ENCODE measurements at places on chromosomes 7 and 10.
A peak's percentile ranks its signal among the peaks of the same experiment; 100 is the strongest.

GRCh38 chr10:97515271-97515978 is 16.7 kb downstream of the UBTD1 start:
- DNase-seq = no peak

GRCh38 chr10:60426425-60426824 is 36.8 kb upstream of the ANK3 start:
- peak; percentile 11 for DNase-seq

GRCh38 chr7:141544831-141545230 is 6.4 kb upstream of the AGK start:
- DNase-seq = no peak

DNA sequence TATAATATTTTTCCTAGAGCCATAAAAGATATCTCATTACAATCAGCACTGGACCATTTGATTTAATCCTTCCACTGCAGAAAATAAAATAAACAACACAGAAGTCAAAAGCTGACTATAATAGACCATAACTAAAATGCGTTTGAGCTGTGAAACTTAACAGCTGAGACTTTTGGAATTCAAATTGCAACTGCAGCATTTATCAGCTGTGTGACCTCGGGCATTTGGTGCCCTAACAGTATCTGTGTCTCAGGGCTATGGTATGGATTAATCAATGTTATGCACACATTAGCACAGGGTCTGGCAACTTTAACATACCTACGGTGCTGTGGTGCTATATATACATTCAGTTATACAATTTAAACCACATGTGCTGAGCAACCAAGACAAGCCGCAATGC is 160.1 kb downstream of the COL28A1 start:
- no peak for DNase-seq

GRCh38 chr10:110045772-110046171 is 38.0 kb downstream of the ADD3 start:
- no peak for DNase-seq

DNA sequence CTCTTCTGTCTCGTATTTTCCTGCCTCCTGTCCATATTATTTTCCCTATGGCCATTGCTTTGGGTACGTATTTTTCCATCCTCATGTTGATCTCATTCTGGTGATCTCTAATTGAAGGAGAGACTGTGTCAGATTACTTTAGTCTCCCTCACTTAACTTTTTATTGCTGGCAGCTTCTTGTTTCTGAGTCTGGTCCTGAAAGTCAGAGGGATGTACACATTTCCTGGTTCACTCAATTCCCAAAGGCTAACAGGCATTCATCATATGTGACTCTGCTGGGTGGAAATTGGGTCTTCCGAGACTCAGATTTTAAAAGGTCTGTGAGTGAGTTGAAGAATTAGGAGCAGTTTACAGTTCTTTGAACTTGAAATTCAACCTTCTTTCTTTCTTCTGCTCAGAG is 10.9 kb downstream of the UMAD1 start:
- no peak for DNase-seq

GRCh38 chr10:63481815-63482421 is 16.1 kb upstream of the JMJD1C start:
- no peak for DNase-seq

DNA sequence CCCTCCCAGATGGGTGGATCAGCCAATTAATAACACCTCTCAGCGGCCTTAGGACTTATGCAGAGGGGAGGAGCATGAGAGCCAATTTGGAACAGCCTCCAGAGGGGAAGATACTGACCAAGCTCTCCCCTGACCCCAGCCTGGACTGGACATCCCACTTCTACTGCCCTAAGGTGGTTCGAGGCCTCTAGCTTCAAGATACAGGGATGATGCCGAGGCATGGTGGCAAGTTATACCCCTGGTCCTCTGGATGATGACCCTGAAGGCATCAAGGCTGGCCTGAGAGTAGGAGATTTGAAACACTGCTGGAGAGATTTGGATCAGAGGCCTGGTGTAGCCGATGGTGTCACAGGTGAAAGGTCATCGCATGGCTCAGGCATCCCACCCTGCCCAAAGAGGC is 3.2 kb downstream of the CDH23 start:
- DNase-seq = no peak

GRCh38 chr10:22573820-22574569 is 140.4 kb downstream of the PIP4K2A start:
- no peak for DNase-seq

GRCh38 chr7:155763691-155764437 is 48.4 kb downstream of the SHH start:
- no peak for DNase-seq

DNA sequence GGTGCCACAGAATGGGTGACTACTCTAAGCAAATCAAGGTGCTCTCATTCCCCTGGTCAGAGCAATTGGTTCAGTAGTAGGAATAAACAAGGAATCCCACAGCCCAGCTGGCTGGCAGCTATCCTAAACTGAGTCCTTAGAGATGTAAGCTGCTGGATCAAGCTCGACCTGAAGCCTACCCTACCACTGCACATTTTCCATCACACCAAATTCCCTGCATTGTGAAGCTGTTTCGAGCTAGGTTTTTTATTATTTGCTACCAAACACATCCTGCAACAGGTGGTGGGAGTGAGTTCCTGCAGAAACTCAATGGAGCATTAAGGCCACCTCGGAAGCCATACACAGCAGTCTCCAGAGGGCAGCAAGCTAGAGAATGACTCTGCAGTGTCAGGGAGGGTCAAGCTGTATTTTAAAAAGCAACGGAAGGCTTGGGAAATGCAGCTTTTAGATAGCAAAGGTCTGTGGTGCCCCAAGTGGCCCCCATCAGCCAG is 33.7 kb upstream of the TNRC18 start:
- DNase-seq = no peak

- DNase-seq = no peak
Observed at GRCh38 chr7:120799147-120799546, 58.8 kb downstream of the TSPAN12 start.

GRCh38 chr10:98403812-98404504 is 11.0 kb downstream of the PYROXD2 start:
- DNase-seq = no peak

DNA sequence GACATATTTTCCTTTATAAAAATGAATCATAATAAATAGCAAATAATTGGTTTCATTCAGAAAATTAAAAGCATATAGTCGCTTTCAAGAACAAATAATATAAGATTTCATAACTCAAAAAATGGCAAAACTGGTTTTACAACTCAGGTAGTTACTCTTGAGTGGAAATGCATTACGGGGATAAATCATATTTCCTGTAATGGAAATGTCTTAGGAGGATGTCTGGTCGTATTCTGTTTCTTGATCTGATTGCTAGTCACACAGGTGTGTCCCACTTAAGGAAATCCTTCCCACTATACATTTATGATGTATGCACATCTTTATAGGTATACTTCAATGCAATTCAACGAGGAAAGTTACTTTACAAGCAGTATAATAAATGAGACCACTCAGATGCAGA is 20.7 kb downstream of the NRAP start:
- no peak for DNase-seq

DNA sequence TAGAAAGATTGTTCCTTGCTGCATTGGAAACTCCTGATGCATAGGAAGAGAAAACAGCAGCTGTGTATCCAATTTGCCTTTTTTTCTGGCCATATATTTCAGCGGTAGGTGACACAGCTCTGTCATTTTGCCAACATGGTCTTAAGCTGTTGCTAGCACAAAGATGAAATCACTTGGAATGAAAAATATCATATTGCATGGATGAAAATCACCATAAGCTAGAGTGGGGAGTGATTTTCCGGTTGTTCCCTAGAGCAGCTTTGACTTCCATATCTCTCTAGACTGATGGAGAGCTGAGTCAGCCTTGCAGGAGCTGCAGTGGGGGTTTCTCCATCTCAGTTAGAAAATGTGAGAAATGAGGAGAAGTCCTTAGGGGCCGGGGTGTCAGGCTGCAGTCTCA is 38.3 kb upstream of the BTBD16 start:
- no peak for DNase-seq

- peak; percentile 66 for DNase-seq
Observed at GRCh38 chr7:116173051-116174028, 37.0 kb upstream of the TES start.

GRCh38 chr7:31078363-31078990 is 26.4 kb downstream of the ADCYAP1R1 start:
- no peak for DNase-seq

GRCh38 chr7:47670729-47671128 is 88.8 kb upstream of the TNS3 start:
- no peak for DNase-seq

GRCh38 chr7:50664461-50664922 is 99.3 kb upstream of the DDC start:
- DNase-seq = no peak

DNA sequence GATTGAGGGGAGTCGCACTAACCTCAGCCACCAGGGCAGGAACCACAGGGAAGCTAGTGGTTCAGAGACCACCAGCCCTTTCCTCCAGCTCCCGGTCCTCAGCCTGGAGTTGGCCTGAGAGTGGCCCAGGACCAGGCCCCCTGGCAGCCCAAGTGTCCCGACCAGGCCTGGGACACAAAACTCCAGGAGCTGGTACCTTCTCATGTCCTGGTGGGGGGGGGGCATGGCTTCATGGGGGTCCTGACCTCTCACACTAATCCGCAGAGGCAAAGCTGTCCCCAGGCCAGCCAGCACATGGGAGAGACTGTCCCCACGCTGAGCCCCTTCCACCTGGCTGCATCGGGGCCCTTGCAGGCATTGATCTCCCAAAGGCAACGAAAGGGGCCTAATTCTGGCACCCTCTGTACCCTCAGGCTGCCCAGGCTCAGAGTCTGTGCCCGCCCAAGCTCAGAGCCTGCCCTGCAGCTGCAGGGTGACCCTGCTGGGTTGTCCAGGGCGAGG is 28.2 kb downstream of the GPRIN2 start:
- no peak for DNase-seq

DNA sequence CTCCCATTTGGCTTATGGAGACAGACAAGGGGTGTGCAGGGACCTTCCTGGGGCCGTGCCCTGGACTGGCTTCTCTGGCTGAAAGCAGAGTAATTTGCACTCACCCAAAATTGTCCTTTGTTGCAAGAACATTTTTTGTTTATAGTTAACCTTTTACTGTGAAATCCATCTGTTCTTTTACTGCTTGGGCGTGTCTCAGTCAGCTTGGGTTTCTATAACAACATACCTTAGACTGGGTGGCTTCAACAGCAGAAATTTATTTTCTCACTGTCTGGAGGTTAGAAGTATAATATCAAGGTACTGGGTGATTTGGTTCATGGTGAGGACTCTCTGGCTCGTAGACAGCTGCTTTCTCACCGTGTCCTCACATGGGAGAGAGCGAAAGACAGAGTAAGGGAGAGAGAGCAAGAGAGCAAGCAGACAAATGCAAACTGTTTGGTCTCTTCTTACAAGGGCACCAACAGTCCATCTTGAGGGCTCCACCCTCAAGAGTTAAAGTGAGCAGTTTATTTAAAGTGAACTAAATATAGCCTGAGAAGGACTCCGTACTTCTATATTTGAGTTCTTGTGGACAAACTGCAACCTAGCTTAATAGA is 131.0 kb upstream of the NPY start:
- no peak for DNase-seq

GRCh38 chr10:100146875-100147650 is 38.8 kb downstream of the ERLIN1 start:
- DNase-seq = no peak

- no peak for DNase-seq
Observed at GRCh38 chr7:71601851-71602250, 469.9 kb downstream of the GALNT17 start.

GRCh38 chr7:135194494-135195095 is 16.7 kb downstream of the WDR91 start:
- no peak for DNase-seq

DNA sequence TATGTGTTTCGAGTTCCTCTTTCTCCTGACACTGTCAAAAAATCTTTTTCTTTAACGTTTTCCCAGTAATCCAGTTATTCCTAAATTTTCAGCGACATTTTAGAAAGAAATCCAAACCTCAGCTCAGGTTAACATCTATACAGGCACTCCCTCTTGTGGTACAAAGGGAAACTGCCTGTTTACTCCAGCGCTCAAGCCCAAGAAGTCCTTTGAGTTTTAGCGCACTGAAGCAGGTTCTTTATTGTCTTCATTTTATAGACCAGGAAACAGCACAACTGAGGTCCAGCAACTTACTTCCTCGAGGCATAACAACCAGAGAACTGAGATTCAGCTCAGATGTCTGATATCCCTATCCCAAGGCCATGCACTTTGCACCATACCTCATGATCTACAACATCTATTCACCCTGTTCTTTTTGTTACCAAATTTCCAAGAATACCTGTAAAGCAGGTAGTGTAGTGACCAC is 287.2 kb upstream of the MKLN1 start:
- peak; percentile 78 for DNase-seq

GRCh38 chr10:132143162-132143561 is 43.6 kb upstream of the DPYSL4 start:
- no peak for DNase-seq

- DNase-seq = peak; percentile 64
Observed at GRCh38 chr7:25389489-25390106, 161.3 kb upstream of the NPVF start.

GRCh38 chr10:30219971-30220751 is 128.9 kb downstream of the MTPAP start:
- DNase-seq = peak; percentile 40

DNA sequence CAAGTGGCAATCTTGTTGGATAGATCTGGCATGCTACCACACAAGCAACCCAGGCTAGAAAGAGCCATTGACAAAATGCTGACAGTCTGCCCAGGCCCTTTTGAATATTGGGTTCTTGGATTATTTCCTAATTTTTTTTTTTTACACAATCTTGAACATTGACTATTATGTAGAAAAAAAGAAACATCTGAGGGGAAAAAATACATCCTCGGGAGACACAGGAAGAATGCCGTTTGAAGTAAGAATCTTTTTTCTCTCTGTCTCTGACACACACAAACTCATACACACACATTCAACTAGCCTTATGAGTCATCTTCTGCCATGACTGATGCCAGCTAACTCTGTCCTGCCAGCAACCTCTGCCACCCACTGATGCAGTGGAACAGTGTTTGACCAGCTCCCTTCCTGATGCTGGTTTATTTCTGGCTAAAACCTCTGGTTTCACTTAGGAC is 47.2 kb downstream of the SORBS1 start:
- no peak for DNase-seq

DNA sequence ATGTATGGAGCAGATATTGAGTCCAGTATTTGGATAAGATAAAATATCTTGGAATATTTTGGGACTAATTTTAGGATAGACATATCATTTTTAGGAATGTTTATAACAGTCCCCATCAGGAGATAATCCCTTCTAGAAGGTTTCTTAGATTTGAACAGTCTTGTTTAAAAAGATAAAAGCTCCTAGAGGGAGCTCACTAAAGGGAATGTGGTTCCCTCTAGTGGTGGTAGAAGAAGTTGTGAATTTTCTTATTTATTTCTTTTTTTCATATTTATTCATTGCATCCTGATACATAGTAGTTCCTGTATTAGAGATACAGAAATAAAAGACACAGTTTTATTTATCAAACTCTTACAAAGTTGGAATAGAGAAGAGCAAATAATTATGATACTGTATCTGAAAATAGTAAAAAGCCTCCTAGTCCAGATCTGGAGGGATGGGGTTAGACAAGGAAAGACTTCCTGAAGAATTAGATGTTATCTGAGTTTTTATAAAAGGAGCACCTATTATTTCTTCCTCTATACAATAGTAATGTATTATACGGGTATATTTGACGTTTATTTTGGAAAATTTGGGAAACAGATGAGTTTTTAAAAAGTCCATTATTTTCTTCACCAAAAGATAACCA is 24.5 kb upstream of the KLF14 start:
- DNase-seq = peak; percentile 60

- no peak for DNase-seq
Observed at GRCh38 chr7:110309941-110310340, 781.0 kb upstream of the LRRN3 start.

GRCh38 chr10:5310914-5311313 is 53.9 kb upstream of the UCN3 start:
- DNase-seq = no peak

- DNase-seq = no peak
Observed at GRCh38 chr7:32100407-32100907, 30.2 kb upstream of the PDE1C start.

Measured in OCI-M1 (cell line).